ENCODE measurements at places on chromosomes 6 and 20.

- DNase-seq, result no peak
These were observed 7.6 kb upstream of the TMC2 start for GRCh38 chr20:2528671-2529271.

- DNase-seq, result no peak
These were observed 18.9 kb downstream of the MKKS start for GRCh38 chr20:10415013-10415650.

- DNase-seq, result no peak
These were observed 156.1 kb downstream of the SLC35B3 start for GRCh38 chr6:8279041-8279805.

- DNase-seq, result no peak
These were observed 168.4 kb upstream of the TNFAIP3 start for GRCh38 chr6:137698636-137699030.

DNA sequence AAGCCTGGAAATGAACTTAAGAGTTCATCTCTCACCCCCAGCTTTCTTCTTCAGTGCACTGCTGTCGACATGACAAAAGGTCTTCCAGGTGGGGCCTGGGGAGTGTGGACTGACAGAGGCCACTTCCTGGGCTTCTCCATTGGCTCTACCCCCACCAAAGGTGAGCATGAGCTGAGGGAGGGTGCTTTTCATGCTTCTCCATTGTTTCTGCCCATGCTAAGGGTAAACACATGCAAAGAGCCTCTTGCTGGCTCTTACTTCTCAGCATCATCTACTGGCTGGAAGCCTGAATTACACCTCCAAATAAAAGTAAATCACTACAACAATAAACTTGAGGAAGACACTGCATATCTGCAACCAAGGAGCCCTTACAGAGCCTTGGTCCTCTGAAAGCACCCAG is 227.2 kb downstream of the EPM2A start:
- no peak for DNase-seq

- no peak for DNase-seq
These were observed 476.3 kb downstream of the PRKN start for GRCh38 chr6:162251257-162251656.

GRCh38 chr20:38126932-38127621 is 38.0 kb downstream of the TGM2 start:
- no peak for DNase-seq
